ENCODE measurements at places on chromosomes 2 and 18.

DNA sequence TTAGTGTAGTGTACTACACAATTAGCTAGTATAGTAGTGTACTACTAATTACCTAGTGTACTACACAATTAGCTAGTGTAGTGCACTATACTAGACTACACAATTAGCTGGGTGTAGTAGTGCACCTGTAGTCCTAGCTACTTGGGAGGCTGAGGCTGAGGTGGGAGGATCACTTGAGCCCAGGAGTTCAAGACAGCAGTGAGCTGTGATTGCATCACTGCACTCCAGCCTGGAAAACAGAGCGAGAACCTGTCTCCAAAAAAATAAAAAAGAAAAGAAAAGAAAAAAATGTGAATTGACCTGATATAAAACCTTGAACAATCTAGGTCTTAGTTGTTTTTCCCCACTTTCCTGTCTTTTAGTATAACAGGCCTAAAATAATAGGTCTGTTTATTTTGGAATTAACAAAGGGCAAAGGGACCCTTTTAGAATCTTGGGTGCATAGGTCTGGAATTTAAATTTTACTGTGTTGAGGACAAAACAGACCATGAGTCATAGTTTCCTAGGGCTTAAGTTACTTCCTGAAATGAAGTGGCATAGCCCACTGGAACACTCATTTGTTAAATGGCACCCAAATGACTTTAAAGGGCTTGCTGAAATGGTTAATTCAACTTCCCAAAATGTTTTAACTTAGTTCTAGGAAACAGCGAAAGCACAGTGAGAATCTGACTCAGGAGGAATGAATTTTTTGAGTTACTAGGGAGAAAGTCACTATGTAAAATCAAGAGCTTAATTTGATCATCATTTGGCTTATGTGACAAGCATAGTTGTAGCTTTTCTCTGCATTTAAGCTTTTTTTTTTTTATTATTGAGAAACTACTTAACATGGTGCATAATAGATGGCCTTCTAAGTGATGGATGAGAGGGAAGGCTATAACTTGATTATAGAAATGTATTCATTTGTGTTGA is 50.7 kb upstream of the ARL5A start:
- no peak for DNase-seq

DNA sequence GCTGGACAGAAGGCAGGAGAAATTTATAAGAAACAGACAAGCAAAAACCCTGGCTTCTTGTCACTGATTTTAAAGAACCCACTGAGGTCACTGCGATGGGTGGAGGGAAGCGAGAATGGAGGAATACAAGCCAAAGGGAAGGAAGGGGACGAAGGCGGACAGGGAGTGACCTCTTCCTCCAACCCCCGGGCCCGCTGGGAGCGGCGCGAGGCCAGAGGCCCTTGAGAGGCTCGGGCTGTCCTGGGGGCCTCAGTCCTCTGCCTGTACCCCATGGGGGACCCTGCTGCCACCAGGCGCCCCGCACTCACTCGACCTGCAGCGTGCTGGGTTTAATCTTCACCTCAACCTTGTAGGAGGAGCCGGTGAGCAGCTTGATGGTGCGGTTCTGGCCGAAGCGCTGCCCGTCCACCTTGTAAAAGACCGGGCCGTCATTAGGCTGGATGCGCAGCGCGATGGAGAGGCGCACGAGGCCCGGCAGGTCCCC is 793 bp downstream of the CNRIP1 start:
- DNase-seq, result peak; percentile 29

DNA sequence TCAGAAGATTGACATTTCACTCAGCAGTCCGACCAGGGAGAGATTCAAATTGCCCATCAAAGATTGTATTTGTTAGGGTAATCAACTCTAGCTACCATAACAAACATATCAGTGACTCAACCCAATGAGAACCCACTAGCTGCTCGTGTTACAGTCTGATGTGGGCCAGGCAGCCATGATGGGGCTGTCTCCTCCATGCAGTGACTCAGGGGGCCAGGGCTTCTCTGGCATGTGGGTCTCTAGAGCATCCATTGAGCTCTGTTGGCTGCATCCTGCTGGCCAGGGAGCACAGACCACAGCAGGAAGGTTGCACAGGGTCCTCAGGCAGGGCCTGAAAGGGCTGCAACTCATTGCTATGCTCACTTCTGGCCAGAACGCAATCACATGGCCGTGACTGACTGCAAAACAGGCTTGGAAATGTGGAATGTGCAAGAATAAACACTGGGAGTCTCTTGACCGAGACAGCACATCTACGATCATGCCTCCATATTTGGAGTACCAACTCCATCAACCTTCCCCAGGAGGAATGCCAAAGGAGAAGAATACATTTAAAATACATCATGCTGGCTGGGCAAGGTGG is 216.8 kb downstream of the EIPR1 start:
- no peak for DNase-seq

- DNase-seq, result no peak
Measured at GRCh38 chr2:164589522-164589921, 31.8 kb downstream of the GRB14 start.

DNA sequence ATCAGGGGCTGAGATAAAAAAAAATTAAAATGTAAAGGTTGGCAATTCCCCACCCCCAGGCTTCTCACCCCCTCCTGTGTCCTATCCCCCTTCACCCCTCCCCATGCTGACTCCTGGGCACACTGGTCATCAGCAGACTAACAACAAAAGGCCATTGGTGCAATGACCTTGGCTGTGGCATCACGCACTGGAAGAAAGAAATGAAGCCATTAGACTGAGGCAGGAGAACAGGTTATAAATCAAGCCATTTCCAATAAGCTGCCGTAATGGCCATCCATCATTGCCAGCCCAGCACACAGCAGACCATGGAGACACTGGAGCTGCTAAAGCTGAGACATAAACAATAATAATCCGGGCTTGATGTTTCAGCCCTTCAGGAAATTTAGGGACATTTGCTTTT is 342.4 kb upstream of the ETAA1 start:
- DNase-seq, result no peak

DNA sequence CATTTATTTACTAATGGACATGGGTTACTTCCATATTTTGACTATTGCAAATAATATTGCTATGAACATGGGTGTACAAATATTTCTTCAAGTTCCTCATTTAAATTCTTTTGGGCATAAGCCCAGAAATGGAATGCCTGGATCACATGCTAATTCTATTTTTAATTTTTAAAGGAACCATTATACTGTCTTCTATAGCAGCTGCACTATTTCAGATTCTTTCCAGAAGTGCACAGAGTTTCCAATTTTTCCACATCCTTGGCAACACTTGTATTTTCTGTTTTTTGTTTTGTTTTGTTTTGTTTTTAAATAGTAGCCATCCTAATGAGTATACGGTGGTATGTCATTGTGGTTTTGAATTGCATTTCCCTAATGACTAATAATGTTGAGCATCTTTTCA is 8.5 kb upstream of the RALBP1 start:
- DNase-seq, result no peak

- no peak for DNase-seq
Measured at GRCh38 chr2:209940936-209941335, 61.5 kb upstream of the RPE start.

- DNase-seq, result no peak
Measured at GRCh38 chr2:180225118-180225517, 218.0 kb upstream of the CWC22 start.

GRCh38 chr18:54739476-54739875 is 88.8 kb upstream of the RAB27B start:
- DNase-seq, result no peak

DNA sequence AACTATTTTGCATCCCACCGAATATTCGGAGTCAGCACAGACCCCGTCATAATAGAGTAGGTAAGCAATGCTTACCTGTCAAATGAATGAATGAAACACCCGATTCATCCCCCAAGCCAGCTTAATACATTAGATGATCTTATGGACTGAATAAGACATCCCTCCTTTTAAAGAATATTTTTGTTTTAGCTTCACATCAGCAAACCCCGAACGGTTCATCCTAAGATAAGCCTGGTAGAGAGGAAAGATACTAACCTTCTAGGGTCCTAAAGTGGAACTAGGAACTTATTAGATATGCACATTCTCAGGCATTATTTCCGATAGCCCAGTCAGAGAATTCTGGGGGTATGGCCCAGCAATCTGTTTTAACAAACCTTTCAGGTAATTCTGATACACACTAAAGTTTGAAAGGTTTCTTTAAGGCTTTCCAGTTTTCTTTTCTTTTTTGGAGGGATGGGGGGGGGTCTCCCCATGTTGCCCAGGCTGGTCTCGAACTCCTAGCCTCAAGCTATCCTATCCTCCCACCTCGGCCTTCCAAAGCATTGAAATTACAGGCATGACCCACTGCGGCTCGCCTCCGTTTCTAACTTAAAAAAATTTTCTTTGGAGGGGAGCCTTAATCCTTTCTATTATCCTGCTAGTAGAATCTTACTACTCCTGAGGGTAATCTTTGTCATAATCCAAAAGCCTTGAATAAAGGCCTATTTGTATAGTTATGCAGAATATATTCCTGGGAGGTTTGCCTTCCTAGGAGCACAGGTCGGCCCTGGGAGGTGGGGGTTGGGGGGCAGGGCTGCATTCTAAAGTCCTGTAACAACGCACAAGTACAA is 1.0 kb upstream of the ACTR3 start:
- no peak for DNase-seq

DNA sequence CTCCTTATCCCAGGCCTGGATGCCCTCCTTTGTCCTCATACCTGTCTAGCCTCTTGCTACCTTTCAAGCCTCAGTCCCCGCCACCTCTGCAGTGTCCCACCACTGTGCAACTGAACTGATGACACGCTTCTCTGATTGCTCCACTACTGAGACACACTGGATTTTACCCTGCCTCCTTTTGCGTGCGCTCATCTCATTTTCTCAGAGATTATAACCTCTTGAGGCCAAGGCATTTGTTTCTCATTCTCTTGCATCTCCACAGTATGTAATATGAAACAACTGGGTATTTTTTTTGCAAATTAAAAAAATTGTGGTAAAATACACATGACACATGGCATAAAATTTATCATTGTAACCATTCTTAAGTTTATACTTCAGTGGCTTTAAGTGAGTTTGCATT is 95.4 kb downstream of the PRKCE start:
- no peak for DNase-seq

- no peak for DNase-seq
Measured at GRCh38 chr2:218471982-218472381, 53.1 kb downstream of the VIL1 start.

- no peak for DNase-seq
Measured at GRCh38 chr2:47023332-47023731, 107.7 kb upstream of the MCFD2 start.

GRCh38 chr2:52877703-52878102 is 889.9 kb upstream of the CHAC2 start:
- no peak for DNase-seq

GRCh38 chr18:8643326-8643878 is 34.2 kb downstream of the RAB12 start:
- DNase-seq, result no peak

DNA sequence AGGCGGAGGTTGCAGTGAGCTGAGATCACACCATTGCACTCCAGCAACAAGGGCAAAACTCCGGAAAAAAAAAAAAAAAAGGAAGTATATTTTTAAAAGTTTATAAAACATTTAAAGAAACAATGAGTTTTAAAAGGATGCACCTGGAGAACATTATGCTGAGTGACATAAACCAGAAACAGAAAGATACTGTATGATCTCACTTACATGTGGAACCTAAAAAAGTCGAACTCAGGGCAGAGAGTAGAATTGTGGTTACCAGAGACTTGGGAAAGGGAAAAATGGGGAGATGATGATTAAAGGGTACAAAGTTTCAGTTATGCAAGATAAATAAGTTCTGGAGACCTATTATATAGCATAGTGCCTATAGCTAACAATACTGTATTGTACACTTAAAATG is 52.8 kb upstream of the RTN4 start:
- no peak for DNase-seq

- no peak for DNase-seq
Measured at GRCh38 chr18:33594799-33595198, 16.8 kb downstream of the ASXL3 start.

DNA sequence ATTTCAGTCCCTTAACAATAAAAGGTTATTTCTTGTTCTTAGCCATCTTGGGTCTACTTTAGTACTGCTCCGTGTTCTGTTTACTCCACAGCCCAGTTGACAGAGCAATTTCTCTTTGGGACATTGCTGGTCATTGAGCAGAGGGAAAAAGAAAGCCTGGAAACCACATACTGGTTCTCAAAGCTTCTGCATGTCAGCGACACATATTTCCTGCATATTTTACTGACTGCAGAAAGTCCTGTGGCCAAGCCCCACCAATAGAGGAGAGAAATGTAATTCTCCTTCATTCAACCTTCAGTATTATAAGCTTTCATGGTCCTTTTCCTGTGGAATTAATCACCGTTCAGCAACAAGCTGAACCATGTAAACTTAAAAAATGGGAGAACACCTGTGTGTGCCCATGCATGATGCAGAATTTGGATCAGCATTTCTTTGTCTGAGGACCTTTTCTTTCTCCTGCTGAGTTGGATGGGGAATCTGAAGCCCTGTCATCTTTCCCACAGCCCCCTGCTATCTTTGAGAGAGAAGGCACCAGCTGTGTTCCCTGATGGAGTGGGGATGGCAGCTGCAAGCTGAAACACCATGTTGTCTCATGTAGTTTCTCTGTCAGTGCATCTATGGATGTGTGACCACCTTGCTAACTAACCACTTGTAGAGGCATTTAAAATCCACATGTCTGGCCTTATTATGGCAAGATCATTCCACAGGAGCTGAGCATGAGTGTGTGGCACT is 431.6 kb downstream of the MEIS1 start:
- no peak for DNase-seq

DNA sequence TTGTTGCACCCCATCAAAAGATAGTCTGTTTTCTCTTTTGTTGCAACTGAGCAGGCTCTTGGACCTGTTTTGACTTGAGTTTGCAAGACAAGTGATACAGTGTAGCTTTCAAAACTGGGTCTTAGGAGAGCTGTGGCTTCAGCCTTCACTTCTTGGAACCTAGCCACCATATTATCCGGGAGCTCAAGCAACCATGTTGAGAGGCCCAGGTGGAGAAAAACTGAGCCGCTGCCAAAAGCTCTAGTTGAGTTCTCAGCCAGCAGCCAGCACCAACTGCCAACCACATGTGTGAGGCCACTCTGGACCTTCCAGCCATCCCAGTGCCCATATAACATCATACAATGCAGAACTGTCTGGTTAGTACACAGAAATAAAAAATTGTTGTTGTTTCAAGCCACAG is 5.4 kb downstream of the CACNB4 start:
- peak; percentile 68 for DNase-seq

- DNase-seq, result no peak
Measured at GRCh38 chr2:99710721-99711120, 220.9 kb upstream of the REV1 start.

DNA sequence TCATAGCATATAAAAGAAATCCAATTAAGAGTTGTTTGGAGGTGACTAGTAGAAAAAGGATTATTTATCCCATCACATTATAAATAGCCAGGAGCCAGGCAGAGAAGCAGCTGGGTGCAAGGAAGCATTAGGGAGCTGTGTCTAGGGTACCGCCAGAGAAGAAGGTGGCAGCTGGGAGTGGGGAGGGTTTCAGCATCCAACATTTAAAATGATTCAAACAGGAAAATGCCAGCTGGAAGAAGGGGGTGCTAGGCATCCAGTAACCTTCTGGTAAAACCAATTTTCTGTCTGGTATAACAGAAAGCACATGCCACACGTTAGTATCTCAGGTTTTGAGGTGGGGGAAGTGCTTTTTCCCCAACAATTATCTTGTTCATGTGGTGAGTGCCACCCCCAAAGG is 452.4 kb downstream of the ZEB2 start:
- DNase-seq, result no peak

Data from NCI-H1092 (cell line).